Upper lobe of right lung (tissue), 1 donor: ENCODE measurements at places on chromosomes 5 and 9.

GRCh38 chr9:130728721-130729120 lies 35.1 kb downstream of the EXOSC2 start:
- DNase-seq = no peak

- no peak for DNase-seq
Measured at GRCh38 chr5:1139331-1140170, 27.7 kb upstream of the SLC12A7 start.

DNA sequence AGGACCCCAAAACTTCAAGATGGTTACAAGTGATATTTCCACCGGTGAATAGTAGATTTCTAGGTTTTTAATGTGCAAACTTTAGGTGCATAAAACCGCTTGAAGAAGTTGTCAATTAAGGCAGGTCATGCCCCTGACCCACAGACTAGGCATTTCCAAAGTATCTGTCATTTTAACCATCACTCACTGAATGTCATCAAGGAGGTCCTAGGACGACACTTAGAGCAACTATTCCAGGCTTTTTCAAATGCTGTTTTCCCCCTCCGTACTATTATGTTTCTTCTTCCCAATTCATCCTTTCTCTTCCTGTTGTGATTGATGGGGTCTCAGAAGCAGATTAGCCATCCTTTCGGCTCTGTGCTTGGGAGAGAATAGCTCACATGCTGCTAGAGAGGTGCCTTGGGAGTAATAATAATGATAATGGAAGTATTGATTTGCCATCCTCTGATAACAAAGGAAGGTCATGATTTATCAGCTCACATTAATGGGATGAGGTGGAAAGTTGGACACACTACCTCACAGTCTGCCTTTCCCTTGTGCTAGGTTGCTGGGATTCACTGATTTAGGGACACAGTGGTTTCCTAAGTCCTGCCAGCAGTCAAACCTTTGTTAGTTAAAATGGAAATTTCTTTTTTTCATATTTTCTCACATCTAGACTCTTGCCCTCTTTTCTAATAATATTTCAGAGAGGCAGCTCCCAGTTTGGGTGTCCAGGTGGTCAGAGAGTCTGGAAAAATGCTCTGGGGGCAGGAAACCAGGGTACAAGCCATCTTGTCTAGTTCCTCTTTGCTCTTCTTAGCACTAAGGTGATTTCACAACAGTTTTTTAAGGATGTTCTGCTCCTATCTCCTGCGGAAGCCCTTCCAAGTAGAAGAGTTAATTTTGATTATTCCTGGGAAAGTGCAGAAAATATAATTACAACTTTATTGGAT lies 67.0 kb downstream of the PTTG1 start:
- no peak for DNase-seq

DNA sequence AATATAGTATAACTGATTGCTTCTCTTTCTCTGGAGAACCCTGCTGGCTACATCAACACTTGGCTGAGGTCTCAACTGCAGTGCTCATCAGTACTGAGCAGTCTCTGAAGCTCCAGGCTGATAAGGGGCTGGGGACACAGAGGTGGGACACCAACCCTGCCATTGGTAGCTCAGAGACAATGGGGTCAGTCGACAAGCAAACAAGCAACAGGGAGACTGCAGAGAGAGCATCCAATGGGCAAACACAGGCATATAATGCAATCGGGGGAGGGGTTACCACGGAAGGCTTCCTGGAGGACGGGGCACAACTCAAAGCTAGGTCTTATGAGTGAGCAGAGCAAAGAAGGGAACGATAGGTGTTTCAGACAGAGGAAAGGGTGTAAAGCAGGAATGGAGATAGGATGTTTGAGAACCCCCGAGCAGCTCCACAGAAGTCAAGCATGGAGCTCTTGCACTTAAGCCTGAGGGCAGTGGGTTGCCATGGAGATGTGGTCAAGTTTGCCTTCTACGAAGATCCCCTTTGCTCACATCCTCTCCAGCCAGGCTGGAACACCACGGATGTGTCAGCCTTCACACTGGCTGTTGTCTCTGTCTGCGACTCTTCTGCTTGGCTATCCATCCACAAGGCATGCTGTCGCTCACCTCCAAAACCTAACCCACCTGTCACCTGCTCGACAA lies 21.5 kb upstream of the AKNA start:
- DNase-seq = no peak

GRCh38 chr5:172942556-172942955 lies 16.7 kb upstream of the RPL26L1 start:
- peak; percentile 6 for DNase-seq

DNA sequence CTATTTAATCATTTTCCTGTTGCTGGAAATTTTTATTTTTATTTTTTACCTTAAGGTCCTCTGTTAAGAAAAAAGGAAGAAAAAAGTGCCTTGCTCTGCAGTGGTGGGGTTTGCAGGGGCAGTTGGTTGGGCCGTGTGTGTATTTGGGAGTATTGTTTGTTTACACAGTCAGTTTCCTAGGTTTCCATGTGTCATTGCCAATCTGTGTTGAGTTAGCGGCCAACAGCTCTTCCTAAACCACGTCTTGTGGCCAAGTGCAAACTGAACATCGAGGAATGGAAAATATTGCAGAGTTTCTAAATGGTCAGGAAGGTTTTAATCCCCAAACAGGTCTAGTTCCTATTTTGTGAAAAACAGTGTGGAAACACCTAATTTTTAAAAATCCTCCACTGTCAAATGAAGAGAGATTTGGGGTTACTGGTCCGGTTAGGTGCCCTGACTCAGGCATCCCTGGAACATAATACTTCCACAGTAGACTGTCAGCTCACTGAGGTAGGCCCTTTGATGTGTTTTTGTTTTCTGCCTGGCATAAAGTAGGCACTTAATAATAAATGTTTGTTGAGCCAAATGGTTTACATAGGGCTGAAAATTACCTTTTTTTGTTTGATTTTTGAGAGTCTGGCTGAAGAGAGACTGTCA lies 37.0 kb downstream of the MAMDC2 start:
- no peak for DNase-seq

DNA sequence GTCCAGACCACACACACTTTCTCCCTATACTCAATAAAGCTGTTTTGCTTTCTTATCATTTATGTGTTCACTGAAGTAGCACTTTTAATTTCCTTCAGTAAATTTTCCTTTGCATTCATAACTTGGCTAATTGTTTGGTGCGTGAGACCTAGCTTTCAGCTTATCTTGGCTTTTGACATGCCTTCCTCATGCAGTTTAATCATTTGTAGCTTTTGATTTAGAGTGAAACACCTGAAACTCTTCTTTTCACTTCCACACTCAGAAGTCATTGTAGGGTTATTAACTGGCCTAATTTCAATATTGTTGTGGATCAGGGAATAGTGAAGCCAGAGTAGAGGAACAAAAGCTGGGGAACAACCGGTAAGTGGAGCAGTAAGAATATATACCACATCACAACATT lies 114.7 kb downstream of the ST8SIA4 start:
- no peak for DNase-seq

- DNase-seq = no peak
Measured at GRCh38 chr9:68951879-68952659, 61.8 kb downstream of the PRKACG start.

DNA sequence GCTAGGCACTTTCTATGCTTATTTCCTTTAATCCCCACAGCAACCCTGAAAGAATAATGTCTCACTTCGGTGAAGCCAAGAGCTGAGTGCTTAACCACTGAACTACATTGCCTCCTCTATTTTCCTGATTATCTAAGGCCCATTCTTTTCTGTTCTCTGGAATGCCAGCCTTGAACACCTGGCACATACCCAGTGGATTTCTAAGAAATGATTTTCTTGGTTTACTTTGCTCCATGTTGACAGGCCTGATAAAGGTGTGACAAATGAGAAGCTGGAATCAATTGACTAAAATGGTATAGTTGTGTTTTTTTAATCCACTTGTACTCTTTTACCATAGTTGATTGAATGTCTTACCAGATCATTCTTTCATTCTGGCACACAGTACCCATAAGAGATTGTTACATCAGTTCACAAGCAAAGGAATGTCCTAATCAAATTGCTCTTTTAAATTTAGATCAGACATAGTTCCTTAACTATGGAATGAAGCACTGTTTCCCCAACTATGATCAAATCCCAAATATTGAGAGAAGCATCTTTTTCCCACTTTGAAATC lies 9.0 kb upstream of the ENC1 start:
- no peak for DNase-seq

GRCh38 chr5:58753446-58753845 lies 170.6 kb downstream of the RAB3C start:
- DNase-seq = no peak

- no peak for DNase-seq
Measured at GRCh38 chr9:34796924-34797323, 87.0 kb upstream of the CCL21 start.

GRCh38 chr5:116469631-116470030 lies 105.0 kb downstream of the SEMA6A start:
- no peak for DNase-seq

DNA sequence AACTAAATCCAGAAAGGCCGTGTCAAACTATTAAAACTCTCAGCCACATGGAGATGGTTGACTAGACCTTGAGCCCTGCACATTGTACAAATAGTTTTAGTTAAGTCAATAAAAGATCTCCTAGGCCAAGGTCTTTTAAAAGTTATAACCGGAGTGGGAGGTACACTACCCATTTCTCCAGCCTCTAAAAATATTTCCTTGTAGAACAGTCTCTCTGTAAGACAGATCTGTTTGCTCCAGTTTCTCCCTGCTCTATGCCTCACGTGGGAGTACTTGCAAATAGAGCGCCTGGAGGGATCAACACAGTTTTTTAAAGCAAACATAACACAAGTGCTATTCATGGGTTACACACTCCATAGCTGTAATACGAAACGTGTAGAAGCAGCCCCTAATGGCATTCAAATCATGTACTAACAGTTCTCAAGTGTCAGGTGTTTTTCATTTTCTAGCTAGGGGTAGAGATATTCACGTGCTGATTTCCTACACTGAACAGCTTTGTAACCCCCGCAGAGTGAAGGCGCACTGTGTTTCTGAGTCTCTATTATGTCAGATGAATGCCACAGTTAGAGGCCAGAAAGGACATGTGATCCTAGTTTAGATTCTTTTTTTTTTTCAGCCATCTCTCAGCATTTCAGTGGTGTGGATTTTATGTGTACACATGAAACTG lies 703.4 kb upstream of the GRAMD2B start:
- no peak for DNase-seq

DNA sequence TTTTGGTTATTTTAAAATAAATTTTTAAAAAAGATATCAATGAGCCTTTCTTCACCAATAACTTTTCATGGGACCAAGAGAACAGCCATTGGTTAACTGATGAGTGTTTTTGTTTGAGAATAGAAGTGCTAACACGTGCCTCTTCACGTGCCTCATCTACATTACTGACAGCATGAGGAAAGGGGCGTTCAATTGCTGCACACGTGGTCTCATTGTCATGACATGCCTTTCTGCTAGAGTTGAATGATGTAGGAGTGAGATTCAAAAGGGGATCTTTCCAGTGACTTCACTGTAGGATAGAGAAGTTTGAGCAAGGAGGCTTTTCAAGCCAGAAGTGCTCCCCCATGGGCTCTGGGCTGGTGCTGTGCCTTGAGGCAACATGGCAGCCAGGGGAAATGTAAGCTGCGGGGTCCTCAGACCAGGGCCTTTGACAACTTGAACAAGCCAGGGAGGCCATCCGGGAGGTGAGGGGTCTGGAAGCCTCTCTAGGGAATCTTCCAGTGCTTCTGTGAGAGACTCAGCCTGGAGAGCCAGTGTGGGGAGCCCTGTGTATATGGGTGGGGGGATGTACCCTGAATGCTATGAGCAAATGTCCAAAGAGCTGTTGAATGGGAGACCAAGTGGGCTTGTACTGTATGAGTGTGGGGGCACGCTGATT lies 51.2 kb upstream of the FSTL4 start:
- no peak for DNase-seq

DNA sequence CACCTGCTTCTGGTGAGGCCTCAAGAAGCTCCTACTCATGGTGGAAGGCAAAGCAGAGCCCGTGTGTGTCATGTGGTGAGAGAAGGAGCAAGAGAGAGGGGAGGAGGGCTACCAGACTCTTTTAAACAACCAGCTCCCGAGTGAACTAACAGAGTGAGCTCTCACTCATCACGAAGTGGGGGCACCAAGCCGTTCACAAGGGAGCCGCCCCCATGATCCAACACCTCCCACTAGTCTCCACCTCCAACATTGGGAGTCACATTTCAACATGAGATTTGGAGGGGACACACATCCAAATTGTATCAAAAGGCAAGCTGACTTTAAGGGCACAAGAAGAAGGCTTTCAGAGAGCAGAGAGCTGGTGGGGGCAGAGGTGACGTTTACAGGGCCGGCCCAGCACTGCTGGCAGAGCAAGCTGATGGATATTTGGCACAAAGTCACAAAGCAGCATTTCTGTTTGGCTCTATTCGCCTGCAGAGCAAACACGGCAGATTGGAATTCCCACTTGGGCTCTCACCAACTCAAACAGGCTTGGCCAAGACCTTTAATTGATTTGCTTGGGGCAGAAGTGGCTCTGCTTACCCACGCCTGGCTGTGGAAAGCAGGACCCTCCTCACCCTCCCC lies 20.0 kb downstream of the PITX1 start:
- DNase-seq = peak; percentile 50

DNA sequence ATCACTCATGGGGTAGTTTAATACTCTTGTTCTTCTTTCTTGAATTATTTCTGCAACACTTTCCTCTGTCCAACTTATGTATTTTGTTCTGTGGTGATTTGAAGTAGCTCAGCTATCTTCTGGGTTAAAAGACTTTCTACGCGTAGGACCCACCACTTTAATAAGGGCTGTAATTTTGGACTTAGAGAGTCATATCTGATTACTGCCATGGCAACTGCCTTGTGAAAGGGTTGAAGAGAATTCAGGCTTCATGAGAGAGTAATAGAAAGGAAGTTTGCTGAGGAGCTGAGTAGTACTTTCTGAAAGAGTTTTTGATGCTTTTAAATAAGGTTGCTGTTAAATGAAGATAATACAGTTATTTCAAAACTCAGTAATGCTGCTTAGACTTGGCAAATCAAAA lies 89.5 kb downstream of the TLE4 start:
- no peak for DNase-seq

DNA sequence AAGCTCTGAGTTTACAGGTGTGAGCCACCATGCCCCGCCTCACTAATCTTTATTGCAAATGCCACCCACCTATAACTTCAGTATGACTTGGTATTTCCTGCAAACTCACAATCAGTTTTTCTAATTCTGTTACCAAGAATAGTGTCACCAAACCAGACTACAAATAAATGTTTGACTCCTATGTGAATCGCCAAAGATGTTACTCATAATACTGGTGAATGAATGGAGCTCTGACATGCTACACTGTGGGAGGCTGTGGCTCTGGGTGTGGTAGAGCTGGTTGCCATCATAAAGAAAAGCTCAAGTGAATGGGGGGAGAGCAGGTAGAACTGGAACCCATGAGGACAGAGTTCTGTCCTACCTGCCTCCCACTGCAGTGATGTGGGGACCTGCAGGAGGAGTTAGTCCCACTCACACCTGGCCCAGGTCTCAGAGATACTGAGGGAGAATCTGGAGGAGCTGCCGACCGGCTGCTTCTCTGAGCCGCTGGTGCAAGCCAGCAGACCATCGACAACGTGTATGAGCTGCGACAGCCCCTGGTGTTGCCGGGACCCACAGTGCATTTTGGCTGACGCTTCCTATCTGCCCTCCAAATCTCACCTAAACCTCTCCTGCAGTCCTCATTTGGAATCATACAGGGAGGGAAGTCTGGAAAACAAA lies 95.7 kb downstream of the ENTREP1 start:
- DNase-seq = no peak

- no peak for DNase-seq
Measured at GRCh38 chr5:168311061-168311566, 19.7 kb downstream of the WWC1 start.

GRCh38 chr5:149811453-149811852 lies 81.3 kb downstream of the PPARGC1B start:
- DNase-seq = no peak

GRCh38 chr9:7234144-7234543 lies 476.4 kb downstream of the KDM4C start:
- DNase-seq = no peak
